Bone marrow (tissue), 2 donors: ENCODE measurements at places on chromosomes 16 and 17.

GRCh38 chr17:50234581-50234980 is 33.1 kb upstream of the COL1A1 start:
- no peak for DNase-seq

DNA sequence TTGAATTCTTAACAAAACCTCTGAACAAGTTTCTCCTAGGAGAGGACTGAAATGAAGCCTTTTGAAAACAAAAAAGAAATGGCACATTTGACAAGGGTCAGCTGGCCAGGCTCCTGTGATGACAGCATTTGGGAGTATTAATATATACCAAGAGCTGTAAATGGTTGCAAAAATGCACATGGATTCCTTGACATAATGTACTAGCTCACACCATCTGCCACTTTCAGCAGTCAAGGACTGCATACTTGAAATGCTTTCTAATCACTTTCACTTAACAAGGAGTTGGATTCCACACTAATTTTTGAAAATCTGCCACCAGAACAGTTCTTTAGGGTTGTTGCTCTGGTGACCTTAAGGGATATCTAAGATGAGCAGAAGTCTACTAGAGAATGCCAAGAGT is 236.7 kb upstream of the TOX3 start:
- no peak for DNase-seq

GRCh38 chr16:62149631-62150030 is 113.4 kb upstream of the CDH8 start:
- no peak for DNase-seq

GRCh38 chr17:11637796-11638195 is 39.5 kb downstream of the DNAH9 start:
- no peak for DNase-seq

DNA sequence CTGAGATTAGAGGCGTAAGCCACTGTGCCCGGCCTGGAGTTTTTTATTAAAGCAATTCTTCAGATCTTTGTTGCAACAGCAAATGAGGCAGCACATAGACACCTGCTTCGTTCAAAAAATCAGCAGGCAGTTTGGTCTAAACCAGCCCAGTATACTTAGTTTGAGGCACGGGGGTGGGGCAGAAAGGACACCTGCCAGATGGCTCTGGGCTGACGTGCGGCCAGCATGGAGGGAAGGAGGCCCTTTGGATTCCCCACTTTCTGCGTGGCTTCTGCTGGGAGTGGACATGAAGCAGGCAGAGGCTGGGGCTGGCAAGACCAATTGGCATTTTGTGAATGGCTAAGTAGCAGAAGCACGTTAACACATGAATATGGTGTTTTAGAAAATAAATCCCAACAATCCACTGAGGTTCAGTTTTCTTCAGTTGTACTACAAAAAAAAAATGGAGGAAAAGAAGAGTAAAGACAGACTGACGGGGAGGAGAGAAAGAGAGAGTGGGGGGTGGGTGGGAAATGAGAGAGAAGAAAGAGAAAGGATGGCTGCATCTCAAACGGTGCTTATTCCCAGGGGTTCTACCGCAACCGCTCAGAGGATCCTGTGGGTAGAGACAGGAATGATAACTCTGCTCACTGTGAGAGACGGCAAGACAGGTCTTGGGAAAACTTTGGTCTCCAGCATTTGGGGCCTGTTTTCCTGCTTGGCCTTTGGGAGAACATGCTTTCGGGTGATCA is 16.3 kb downstream of the C16orf46 start:
- DNase-seq, result no peak

GRCh38 chr16:81646561-81646960 is 132.5 kb upstream of the PLCG2 start:
- DNase-seq, result no peak

DNA sequence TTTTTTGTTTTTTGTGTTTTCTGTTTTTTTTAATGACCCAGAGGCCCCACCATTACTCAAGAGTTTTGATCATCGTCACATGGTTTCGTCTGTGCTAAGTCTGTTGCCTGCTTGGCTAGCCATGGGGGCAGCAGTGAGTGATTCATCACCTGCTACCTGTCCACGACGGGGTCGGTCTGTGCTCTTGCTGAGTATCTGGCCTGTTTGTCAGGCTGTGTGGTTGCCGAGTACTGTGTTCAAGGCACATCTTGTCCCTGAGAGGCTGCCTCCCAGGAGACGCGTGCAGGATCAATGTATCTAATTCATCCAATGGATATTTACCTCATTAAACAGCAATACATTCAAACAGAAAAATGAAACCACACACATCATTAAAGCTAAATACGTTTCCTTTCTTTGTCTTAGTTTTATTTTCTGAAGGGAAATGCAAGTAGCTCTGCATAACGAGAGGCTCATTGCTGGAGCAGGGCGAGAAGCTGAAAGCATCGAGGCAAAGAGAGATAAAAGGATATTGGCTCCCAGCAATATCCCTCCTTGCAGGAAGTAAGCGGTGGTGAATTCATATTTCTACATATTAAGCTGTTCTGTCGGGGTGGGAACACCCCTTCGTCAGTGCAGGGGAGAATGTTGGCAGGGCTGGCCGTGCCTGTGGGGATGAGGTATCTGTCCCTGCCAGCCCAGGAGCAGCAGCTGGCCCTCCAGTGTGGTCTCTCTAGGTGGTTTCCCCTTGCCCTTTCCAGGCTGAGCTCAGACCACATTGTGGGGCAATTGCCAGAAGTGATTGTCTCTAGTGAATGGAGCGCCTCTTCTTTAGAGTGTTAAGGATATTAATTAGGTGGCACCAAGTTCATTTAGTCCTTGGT is 166.2 kb upstream of the ASIC2 start:
- no peak for DNase-seq

GRCh38 chr17:31580706-31581490 is 189.4 kb downstream of the RAB11FIP4 start:
- peak; percentile 54 for DNase-seq

DNA sequence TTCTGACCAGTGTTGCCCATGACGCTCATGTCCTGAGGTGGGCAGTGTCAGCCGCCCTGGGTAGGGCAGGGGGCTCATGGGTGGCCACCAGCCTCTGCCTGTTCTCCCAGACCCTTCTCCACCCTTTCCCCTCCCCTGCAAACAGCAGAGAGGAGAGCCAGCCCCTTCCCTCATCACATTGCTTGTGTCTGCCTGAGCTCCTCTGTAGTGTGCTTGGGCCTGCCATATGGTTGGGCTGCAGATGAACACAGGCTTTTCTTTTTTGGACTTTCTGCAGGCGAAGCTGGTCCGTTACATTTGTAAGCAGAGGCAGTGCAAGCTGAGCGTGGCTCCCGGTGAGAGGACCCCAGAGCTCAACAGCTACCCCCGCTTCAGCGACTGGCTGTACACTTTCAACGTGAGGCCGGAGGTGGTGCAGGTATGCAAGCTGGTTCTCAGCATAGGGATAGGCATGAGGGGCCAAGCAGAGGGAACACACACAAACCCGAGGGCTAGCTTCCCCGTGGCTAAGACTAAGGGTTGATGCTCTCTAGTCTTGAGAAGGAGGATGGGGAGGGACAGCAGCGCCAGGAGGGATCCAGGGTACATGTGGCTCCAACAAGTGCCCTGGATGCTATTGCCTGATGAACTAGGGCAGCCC is 80.6 kb upstream of the LGALS9 start:
- no peak for DNase-seq

DNA sequence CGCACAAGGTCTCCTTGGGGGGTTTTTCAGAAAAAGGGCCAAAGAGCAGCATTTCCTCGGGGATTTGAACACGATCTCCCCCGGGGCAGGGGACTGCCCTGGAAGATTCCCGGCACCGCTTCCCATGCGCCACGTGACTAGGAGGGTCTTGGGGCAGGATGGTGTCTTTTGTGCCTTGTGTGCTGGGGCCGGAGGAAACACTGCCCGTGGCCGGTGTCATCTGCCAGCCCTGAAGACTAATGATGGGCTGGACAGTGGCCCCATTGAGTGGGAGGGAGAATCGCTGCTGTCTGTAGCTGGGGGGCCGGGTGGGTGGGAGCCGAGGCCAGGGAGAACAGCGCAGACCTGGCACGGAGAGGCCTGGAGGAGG is 315.1 kb downstream of the SEC14L1 start:
- no peak for DNase-seq

DNA sequence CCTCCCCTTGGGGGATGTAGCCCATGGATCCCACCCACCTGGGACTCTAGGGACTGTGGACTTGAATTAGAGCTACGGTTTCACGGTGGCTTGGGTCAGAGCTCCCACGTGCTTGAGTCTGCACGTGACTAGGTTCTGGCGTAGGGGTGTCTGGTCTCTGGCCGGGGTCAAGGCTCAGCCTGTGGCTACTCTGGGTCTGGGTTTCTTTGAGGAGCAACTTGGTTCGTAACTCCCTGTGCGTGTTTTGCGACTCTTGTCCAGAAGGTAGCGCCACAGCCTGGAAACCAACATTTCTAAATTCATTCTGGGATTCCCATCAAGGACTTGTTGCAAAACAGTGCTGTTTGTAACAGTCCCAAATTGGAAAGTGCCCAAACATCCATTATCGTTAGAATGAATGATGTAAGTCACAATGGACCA is 470 bp upstream of the GGT6 start:
- no peak for DNase-seq

GRCh38 chr16:17469741-17470181 is 999 bp downstream of the XYLT1 start:
- DNase-seq, result no peak

GRCh38 chr17:78676412-78677302 is 99.5 kb upstream of the DNAH17 start:
- DNase-seq, result no peak

- no peak for DNase-seq
Measured at GRCh38 chr16:65070831-65071432, 50.9 kb downstream of the CDH11 start.

GRCh38 chr16:1494129-1494640 is 1.0 kb downstream of the TELO2 start:
- no peak for DNase-seq

DNA sequence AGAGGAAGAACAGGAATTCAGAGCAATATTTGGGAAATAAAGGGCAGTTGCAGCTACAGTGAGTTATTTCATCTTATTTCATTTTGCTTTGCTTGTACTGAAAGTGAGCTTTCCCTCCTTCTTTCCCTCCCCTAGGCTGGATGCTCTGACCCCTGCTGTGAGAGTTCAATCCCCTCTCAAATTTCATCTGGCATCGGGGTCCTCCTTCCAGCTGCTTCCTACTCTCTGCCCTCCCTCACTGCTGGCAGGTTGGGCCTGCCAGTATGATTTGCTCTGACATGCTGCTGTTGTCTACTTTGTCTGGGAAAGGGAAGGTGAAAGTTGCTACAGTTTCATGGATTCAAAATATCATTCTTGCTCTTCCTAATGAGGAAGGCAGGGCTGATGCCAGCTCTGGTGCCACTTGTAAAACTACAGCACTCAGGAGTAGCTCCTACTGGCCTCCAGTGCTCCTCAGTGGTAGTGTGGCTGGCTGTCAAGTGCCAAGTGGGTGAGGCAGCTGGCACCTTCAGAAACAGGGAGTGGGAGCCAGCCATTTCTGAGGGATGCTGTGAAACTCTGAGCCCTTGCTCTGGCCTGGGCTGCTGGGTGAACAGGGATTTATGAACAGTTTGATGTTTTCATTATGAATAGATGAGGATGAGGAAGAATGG is 408.6 kb downstream of the HAPSTR1 start:
- no peak for DNase-seq

- DNase-seq, result no peak
Measured at GRCh38 chr17:37162800-37163199, 213.0 kb upstream of the C17orf78 start.

- DNase-seq, result no peak
Measured at GRCh38 chr16:76265434-76266045, 11.7 kb upstream of the CNTNAP4 start.

DNA sequence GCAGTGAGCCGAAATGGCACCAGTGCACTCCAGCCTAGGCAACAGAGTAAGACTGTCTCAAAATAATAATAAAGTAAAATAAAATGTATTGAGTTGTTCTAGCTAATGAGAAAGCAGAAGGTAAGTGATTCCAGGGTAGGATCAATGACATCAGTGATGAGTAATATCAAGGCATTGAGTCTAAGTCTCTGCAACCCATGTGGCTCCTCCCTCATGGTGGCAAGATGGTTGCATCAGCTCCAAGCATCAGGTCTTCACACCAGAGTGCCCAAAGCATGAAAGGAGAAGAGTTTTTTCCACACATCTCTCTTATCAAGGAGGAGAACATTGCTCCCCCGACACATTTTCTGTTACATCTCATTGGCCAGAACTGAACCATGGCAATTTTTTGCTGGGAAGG is 34.8 kb upstream of the GAS7 start:
- DNase-seq, result no peak

GRCh38 chr16:48607056-48607825 is 2.7 kb downstream of the N4BP1 start:
- DNase-seq, result no peak

GRCh38 chr16:3957344-3957980 is 76.9 kb upstream of the CREBBP start:
- no peak for DNase-seq

- no peak for DNase-seq
Measured at GRCh38 chr17:43545383-43545632, 832 bp downstream of the ETV4 start.

GRCh38 chr17:49728425-49728824 is 20.7 kb upstream of the SLC35B1 start:
- no peak for DNase-seq

- DNase-seq, result no peak
Measured at GRCh38 chr17:17309356-17309755, 6.2 kb downstream of the NT5M start.

- DNase-seq, result peak; percentile 98
Measured at GRCh38 chr16:85759136-85759535, 8.2 kb upstream of the C16orf74 start.

GRCh38 chr17:14986127-14986526 is 279.0 kb downstream of the PMP22 start:
- no peak for DNase-seq

DNA sequence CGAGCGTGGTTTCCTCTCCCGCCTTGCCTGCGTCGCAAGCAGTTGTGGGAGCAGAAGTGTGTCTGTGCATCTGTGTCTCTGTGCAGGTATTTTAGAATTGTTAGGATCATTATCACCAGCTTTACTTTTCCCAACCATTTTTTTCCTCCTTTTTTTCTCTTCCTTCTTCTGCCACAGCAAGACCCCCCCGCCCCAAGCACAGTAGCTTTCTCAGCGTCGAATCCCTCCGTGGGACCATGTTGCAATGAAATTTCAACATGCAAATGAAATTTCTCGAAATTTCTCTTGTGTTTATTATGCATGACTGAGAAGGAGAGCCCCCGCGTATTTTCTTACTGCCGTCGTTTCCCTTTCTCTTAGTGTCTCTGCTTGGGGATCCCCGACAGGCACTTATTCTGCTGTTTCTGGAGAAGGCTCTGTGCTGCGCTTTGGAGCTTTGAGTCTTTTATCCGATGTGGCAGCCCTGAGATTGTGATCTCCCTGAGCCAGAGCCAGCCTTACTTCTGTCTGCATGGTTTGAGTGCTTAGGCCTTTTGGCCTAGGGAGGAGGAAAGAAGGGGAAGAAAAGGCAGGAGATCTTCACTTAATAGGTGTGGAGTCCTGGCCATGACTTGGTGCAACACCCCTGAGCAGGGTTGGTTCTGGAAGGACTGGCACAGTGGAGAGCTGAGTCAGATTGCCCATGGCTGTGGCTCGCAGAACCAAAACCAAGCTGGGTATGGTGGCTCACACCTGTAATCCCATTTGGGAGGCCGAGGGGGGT is 5.0 kb downstream of the ARMC7 start:
- no peak for DNase-seq

DNA sequence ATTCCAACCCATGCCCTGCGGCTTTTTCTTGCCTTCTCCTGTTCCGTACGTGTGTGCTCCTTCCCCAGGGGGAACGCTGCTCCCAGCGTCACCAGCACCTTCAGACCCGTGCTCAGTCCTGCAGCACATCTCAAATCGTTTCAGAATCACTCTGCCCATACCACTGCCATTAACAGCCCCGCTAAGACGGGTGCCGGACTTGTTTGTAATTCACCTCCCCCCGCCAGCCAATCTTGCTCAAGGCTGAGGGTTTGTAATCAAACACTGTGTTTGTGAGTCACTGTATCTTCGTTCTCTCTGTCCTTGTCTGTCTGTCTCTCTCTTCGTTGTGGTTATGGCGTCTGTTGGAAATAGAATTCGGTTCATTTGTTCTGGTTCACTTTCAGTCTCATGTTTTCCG is 17.3 kb downstream of the CARD14 start:
- DNase-seq, result no peak
